ENCODE measurements at places on chromosomes 6 and 20. TPM values are rescaled to one million over a fixed set of nuclear protein-coding genes. Genes with fewer than 3 reads are reported as not detected.

DNA sequence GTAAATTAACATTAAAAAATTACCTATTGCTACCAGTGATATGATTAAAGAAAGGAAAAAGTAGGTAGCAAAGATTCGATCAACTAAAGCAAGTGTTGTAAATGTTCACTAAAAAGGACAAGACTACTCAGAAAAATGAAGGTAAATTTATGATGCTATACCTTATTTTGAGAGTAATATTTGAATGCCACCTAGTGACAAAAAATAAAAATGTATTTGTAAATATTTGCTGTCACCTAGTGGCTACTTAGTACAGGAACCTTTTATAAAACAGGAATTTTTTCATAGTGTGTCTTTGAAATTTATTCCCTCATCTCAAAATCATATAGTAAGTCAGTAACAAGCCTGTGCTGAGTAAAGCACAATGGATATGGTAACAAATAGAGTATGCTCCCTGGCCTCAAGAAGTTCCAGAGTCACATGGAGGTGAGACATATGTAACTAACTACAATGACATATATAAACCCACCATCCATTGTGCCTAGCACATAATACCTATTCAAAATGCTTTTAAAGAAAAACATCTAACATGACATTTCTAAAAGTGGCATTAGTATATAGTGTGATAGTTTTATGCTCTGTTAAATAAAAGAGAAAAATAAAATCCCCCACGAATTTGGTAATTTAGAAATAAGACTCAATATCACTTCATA is 193.1 kb upstream of the SIM1 start:
- DNase-seq: no peak

- no peak for DNase-seq
These were observed 50.8 kb downstream of the AIG1 start for GRCh38 chr6:143111443-143111842.

- no peak for DNase-seq
These were observed 29.1 kb downstream of the RSPO3 start for GRCh38 chr6:127147534-127147933.

GRCh38 chr6:142871910-142872331 is 73.1 kb downstream of the HIVEP2 start:
- DNase-seq: peak; percentile 68

The SAMD5 gene
- not detected for total RNA-seq
